ENCODE measurements at places on chromosomes 13 and 19. TPM values are rescaled to one million over a fixed set of nuclear protein-coding genes. Genes with fewer than 3 reads are reported as not detected.

The CEACAM20 gene
- total RNA-seq: 0.05 TPM

The SLC1A6 gene
- total RNA-seq: not detected

The PRR36 gene
- total RNA-seq: 0.44 TPM

The UBE2L5 gene
- not detected for total RNA-seq

The GRWD1 gene
- total RNA-seq: 112 TPM

The MISP3 gene
- 3.9 TPM for total RNA-seq

The PDS5B gene
- 8.0 TPM for total RNA-seq

The DIAPH3 gene
- 7.5 TPM for total RNA-seq

The DOCK6 gene
- 6.4 TPM for total RNA-seq

The KLK15 gene
- not detected for total RNA-seq

The HS6ST3 gene
- not detected for total RNA-seq

The CDC16 gene
- total RNA-seq: 41.8 TPM

The ZNF181 gene
- total RNA-seq: 11.4 TPM

All from A549 treated with AZD2906 at 1 μM for 4 hours (cell line).